ENCODE measurements at places on chromosomes 1 and 21. TPM values are rescaled to one million over a fixed set of nuclear protein-coding genes. Genes with fewer than 3 reads are reported as not detected.

Gene KCNE2
- total RNA-seq, result not detected

Gene C1orf56
- total RNA-seq, result 5.6 TPM

Gene PRRX1
- not detected for total RNA-seq

Gene KDF1
- total RNA-seq, result 0.26 TPM

Gene TMEM200B
- 0.05 TPM for total RNA-seq

Gene ROR1
- total RNA-seq, result 10.5 TPM

Gene ZNF672
- total RNA-seq, result 19.2 TPM

Gene PDPN
- total RNA-seq, result not detected

Gene CXADR
- total RNA-seq, result 17.6 TPM

Gene DPYD
- 2.4 TPM for total RNA-seq

Gene SPRR2B
- not detected for total RNA-seq

Gene AADACL4
- not detected for total RNA-seq

Gene RGS4
- not detected for total RNA-seq

Gene CFAP141
- total RNA-seq, result not detected

Gene APOBEC4
- not detected for total RNA-seq

Gene NUP210L
- total RNA-seq, result 0.06 TPM

Gene FMOD
- 0.02 TPM for total RNA-seq

Gene FMO4
- 0.51 TPM for total RNA-seq

Gene SLC45A1
- total RNA-seq, result 11.2 TPM

Gene FLG
- total RNA-seq, result not detected

Gene TXLNA
- total RNA-seq, result 30.4 TPM

Gene VASH2
- total RNA-seq, result 3.1 TPM

Gene CD84
- not detected for total RNA-seq

Gene IL6R
- total RNA-seq, result 25.5 TPM

Gene MAN1C1
- 0.93 TPM for total RNA-seq

Gene RNF223
- 0.18 TPM for total RNA-seq

Gene IQCC
- 1.9 TPM for total RNA-seq

Gene TPTE
- total RNA-seq, result not detected

Gene SCMH1
- 15.0 TPM for total RNA-seq

Gene GBP7
- total RNA-seq, result not detected

Gene LENEP
- total RNA-seq, result not detected

Gene RGS8
- total RNA-seq, result not detected

Gene SPRR5
- not detected for total RNA-seq

Gene DHRS3
- 52.6 TPM for total RNA-seq

Gene YBEY
- total RNA-seq, result 33.6 TPM

Gene CLDN17
- not detected for total RNA-seq

Gene ETV3L
- not detected for total RNA-seq

Gene CACHD1
- total RNA-seq, result 1.4 TPM

Gene GBP5
- not detected for total RNA-seq

Gene CATSPERE
- total RNA-seq, result 0.02 TPM

Gene CFHR2
- not detected for total RNA-seq

Gene HEYL
- 4.0 TPM for total RNA-seq

Gene BRDT
- not detected for total RNA-seq

Gene CLCA4
- total RNA-seq, result not detected

Gene CD247
- 0.83 TPM for total RNA-seq

Gene CYP4X1
- total RNA-seq, result 0.05 TPM

Gene C1orf87
- total RNA-seq, result not detected

Gene KHDRBS1
- total RNA-seq, result 124 TPM
